ENCODE measurements at places on chromosomes 3 and 15.

- no peak for DNase-seq
Measured at GRCh38 chr3:122299872-122300460, 25.1 kb upstream of the CSTA start.

GRCh38 chr3:8954938-8955763 lies 8.1 kb downstream of the RAD18 start:
- DNase-seq: no peak

DNA sequence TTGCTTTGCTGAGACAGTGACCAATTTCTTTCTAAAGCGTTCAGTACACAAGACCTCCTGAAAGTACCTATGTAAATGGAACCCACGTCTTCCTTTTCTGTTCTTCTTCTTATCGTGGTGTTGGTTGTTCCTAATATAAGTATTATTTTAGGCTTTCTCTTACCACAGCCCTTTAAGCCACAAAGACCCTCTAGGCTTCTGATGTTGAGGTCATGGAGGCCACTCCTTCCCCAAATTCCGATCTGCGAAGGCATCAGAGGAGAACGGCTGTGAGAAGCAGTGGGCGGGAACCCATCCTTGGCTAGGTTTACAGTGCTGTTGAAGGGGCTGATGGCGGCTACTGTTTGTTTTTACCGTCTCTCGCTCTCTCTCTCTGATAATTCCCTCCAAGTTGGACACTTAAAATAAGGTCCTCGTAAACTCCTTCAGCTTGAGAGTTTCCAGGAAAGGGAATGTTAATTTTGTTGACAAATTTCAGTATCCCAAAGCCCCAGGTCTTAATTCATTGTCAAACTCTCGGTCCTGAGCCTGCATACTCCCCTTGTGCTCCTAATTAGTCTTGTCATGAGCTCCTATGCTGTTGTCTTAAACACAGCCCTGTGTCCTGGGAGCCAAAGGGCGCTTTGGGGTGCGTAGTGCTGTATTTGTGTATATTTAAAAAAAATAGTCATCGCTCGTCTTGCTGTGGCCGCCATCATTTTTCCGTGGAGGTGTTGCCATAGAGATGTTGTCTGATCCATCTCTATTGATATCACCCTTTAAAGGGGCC lies 178.8 kb downstream of the OPA1 start:
- no peak for DNase-seq

- no peak for DNase-seq
Measured at GRCh38 chr3:137347132-137347531, 389.3 kb downstream of the IL20RB start.
